Left renal cortex interstitium (tissue), 4 donors: ENCODE measurements at places on chromosomes 2 and 18.

DNA sequence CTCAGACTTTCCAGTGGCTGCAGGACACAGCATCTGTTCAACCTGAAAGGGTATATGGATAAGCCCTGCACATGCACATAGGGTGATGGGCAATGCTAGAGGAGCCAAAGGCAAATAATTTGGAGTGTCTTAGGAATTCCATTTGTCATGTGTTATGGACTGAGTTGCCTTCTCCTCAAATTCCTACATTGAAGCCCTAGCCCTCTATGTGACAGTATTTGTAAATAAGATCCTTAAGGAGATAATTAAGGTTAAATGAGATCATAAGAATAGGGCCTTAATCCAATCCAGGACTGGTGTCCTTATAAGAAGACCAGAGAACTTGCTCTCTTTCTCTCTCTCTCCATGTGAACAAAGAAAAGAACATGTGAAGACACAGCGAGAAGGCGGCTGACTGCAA is 42.9 kb upstream of the CREG2 start:
- DNase-seq, result no peak

GRCh38 chr2:50773211-50773932 is 258.6 kb downstream of the NRXN1 start:
- DNase-seq, result no peak

DNA sequence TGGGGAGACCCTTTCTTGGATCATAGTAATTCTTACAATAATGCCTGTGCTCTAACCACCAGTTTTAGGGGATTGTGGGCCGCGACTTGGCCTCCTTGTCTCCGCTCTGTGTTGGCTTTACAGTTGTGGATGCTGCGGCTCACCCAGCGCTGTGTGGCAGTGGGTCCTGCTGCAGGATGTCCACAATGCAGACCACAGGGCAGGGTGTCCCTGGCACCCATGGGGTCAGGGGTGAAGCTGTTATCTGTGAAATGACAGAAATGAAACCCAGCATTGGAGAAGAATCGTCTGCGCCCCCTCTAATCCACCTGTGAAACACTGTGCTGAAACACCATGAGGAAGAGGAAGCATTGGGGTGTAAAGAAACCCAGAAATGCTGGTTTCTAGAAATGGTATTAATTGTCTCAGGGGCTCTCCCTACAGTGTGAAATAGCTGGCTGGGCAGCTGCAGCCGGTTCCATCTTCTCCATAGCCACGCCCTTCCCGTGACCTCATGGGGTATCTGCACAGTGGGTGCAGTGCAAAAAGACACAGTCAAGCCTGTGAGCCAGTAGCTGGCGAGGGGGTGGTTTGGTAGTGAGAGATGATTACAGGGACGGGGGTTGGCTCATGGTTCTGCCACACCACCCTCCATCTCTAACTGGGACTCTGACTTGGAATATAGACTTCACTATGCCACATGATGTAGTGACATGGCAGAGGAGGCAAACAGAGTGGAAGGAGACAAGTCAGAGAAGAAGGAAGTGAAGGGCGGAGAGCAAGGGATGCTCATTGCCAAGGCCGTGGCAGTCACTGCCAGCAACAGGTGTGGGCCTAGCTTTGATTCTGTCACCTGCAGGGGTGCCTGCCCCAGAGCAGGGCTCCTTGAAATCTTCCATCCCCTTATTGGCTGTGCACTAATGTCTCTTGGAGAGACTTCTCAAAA is 16.2 kb downstream of the INPP4A start:
- no peak for DNase-seq

GRCh38 chr2:134398300-134398699 is 144.4 kb downstream of the MGAT5 start:
- DNase-seq, result no peak
